ENCODE measurements at places on chromosomes 4 and X.

DNA sequence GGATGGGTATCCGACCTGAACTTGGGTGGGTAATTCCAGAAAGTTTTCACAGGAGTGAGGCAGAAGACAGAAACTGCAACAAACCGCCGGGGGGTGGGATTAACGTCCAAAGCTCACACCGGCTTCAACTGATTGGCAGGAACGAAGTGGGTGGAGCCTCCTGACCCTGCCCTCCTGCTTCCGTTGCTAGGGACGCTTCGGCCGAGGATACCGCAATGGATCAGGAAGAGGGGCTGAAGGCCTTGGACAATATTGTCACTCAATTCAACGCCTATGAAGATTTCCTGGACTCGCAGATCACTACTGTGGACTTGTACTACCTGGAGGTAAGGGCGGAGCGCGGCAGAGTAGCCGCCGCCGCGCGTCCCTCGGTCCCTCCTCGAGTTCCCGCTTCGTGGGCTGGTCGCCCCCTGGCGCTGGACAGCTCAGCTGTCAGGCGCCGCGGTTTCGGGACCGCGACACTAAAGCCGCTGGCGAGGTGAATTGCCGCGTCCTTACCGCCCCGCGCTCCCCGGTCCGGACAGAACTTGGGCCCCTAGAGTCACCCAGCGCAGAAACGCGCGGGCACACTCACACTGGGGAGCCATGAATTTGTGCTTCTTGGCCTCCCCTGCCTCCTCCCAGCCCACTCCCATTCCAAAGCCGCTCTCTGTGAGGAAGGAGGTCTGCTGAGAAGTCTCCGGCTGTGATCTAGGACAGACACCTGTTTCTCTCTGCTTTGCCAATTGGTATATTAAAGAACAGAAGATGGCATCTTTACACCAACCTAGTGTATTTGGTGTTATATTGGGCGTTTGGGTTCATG, at the start of gene CFAP299:
Gene CFAP299 (plus strand): TSS at position 177 of the 805 bp plus-strand sequence.
- no peak for DNase-seq

DNA sequence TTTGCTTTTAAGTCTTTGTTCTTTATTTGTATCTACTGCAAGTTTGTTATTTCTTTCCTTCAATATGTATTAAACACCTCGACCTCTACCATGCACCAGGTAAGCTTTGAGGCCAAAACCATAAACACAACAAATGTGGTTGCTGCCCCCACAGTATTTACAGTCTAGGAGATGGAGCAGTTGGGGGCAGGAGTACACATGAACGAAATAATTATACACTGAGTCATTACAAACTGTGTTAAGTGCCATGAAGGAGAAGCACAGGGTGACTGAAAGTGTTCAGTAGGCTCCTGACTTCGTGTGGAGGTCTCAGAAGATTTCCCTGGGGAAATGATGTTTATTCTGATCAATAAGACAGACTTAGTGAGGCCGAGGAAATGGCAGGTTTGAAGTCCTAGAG, 30.3 kb downstream of the SLC25A43 start:
- peak; percentile 8 for DNase-seq

DNA sequence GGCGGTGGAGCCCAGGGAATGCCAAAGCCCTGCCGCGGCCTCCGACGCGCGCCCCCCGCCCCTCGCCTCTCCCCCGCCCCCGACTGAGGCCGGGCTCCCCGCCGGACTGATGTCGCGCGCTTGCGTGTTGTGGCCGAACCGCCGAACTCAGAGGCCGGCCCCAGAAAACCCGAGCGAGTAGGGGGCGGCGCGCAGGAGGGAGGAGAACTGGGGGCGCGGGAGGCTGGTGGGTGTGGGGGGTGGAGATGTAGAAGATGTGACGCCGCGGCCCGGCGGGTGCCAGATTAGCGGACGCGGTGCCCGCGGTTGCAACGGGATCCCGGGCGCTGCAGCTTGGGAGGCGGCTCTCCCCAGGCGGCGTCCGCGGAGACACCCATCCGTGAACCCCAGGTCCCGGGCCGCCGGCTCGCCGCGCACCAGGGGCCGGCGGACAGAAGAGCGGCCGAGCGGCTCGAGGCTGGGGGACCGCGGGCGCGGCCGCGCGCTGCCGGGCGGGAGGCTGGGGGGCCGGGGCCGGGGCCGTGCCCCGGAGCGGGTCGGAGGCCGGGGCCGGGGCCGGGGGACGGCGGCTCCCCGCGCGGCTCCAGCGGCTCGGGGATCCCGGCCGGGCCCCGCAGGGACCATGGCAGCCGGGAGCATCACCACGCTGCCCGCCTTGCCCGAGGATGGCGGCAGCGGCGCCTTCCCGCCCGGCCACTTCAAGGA, at the start of gene FGF2:
Gene FGF2 (plus strand): TSS at position 279 of the 705 bp plus-strand sequence. CDS start 344 bp downstream, at position 623.
- peak; percentile 46 for DNase-seq

DNA sequence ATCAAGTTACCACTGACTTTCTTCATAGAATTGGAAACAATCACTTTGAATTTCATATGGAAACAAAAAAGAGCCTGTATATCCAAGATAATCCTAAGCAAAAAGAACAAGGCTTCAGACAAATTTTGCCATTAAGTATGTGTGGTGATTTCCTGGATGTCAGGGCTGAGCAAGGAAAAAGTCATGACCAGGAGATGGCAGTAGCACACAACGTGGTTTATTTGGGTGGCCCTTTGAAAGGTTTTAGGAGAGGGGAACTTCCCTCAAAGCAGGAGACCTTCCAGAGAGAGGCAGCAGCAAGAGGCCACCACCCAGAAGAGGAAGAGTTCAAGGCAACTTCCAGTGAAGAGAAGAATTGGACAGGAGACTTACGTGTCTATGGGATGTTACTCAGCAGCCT, 18.1 kb upstream of the ZXDB start:
- peak; percentile 30 for DNase-seq

- DNase-seq = no peak
These were observed 34.4 kb downstream of the KIF4A start for GRCh38 chrX:70324326-70324725.

DNA sequence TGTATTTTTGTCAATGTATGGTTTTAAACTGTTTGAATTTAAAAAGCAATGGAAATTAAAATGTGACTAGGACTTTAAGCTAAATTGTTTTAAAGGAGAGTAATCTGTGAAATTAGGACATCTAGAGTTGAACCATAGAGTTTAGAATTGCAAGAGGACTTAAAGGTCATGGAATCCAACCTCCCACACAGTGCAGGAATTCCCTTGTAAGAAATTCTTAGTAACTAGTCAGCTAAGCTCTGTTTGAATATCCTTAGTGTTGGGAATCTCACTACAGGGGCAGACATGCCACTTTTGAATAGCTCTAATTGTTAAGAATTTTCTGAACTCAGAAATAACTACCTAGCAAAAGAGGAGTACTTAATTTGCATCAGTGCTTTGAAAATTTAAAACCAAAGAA, 292.9 kb downstream of the IL1RAPL1 start:
- DNase-seq = no peak

- DNase-seq = peak; percentile 52
These were observed 1.4 kb downstream of the SLC16A2 start for GRCh38 chrX:74422576-74423288.

DNA sequence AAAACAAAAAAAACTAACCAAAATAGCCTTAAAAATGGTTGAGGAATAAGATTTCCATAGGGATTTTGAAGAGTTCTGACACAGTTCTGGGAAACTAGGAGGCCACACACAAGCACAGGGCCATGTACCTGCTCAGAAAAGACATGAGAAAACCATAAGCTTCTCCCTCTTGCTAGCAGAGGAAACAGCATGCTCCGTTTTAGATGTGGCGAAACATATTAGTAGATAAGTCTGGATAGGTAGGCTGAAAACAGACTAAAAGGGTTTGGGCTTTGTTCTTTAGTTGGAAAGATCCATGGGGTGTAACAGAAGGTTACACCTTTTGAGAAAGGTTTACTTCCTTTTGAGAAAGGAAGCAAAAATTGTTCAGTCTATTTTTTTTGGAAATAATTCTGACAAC, 10.9 kb downstream of the VSIG4 start:
- DNase-seq = no peak

- no peak for DNase-seq
These were observed 215.8 kb downstream of the PCDH19 start for GRCh38 chrX:100194082-100194775.

Measured in urothelium cell line (cell line).